Islet precursor cell (in vitro differentiated cells): ENCODE measurements at places on chromosomes 2 and 18.
A peak's percentile ranks its signal among the peaks of the same experiment; 100 is the strongest.

DNA sequence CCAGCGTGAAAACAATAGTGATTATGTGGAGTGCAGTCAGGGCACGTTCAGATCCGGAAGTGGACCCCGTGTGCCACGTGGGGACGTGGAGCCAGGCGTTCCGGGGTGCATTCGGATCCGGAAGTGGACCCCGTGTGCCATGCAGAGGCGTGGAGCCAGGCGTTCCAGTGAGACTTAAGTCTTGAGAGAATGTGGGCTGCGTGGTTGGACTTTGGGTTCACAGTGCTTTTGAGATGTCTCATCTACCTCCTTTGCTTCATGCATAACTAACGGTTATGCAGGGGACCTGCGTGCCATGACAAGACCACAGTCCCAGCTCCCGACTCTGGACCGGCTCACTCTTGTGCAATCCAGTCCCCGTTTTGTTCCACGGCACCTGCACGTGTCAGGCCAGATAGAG lies 28.8 kb downstream of the CTDP1 start:
- no peak for DNase-seq

- DNase-seq, result no peak
Measured at GRCh38 chr18:6414723-6415417, at the start of gene L3MBTL4. Gene L3MBTL4 (minus strand): TSS chr18:6414911. CDS start chr18:6311625, 103,286 bp downstream.

DNA sequence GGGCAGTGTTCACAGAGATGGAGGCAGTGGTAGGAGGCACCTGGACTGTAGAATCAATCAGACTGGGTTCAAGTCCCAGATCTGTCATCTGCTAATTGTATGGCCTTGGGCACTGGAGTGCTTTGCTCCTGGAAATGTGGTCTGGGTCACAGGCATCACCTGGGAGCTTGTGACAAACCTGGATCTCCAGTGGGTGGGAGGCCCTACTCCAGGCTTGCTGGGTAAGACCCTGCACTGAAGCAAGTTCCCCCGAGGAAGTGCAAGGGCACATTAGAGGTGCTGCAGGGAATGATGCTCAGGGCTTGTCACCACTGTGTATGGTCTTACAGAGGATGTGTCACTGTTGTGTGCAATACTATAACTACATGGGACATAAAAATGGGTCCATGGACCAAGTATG lies 220.5 kb upstream of the ID2 start:
- peak; percentile 37 for DNase-seq

DNA sequence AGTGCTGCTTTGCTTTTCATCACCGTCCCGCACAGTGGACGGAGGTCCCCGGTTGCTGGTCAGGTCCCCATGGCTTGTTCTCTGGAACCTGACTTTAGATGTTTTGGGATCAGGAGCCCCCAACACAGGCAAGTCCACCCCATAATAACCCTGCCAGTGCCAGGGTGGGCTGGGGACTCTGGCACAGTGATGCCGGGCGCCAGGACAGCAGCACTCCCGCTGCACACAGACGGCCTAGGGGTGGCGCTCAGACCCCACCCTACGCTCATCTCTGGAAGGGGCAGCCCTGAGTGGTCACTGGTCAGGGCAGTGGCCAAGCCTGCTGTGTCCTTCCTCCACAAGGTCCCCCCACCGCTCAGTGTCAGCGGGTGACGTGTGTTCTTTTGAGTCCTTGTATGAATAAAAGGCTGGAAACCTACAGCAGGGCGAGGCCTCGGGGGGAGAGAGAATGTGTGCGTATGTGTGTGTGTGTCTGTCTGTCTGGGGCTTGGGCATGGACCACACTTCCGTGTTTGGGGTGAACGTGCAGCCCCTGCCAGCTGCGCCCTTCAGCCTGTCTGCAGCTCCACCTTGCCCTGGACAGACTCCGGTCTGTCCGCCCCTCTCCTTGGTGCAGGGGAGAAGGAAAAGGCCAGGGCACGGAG lies 32.3 kb downstream of the GPC1 start:
- peak; percentile 43 for DNase-seq

DNA sequence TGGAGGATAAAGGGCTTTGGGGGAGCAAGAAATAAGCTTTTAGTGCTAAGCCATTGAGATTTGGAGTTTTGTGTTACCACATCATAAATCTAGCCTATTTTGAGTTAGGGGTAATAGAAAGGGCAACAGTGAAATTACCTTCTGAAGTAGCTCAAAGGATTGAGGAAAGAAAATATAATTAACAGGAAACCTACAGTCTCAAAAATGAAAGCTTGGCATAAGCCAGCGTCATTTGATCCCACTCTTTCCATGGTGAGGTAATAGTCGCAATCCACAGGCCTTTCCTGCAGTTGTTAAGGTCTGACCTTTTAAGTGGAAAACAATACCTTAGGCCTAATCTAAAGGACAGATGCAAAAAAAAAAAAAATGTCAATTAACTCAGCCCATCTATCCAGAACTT lies 182.7 kb downstream of the UXS1 start:
- no peak for DNase-seq

DNA sequence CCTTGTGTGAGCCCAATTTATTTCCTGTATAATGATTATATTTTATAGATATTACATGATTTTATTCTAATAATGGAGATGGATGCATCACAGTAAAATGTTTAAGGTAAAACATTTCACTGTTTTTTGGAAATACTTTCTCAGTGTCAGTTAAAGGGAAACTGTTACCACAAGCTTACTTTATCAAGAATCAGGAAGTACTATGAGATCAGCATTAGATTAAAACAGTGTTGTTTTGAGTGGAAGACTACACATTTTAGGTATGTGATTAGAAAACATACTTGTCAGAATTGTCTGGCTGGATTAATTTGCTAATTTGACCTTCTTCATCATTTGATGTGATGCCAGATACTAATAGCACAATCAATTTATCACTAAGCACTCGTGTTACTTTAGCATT lies at the start of gene HRH4:
Gene HRH4, plus strand, starts transcription at position 250 of the 400 bp plus-strand sequence. Its CDS starts 92 bp downstream, at position 342.
- no peak for DNase-seq

- peak; percentile 14 for DNase-seq
Measured at GRCh38 chr2:46814160-46814961, 101.2 kb downstream of the MCFD2 start.

DNA sequence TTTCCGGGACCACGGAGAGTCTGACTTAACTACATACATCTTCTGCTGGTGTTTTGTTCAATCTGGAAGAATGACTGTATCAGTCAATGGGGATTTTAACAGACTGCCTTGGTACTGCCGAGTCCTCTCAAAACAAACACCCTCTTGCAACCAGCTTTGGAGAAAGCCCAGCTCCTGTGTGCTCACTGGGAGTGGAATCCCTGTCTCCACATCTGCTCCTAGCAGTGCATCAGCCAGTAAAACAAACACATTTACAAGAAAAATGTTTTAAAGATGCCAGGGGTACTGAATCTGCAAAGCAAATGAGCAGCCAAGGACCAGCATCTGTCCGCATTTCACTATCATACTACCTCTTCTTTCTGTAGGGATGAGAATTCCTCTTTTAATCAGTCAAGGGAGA lies 23.1 kb downstream of the ICOS start:
- no peak for DNase-seq

GRCh38 chr2:222577341-222577740 lies 78.6 kb downstream of the FARSB start:
- no peak for DNase-seq

- no peak for DNase-seq
Measured at GRCh38 chr2:26412091-26412673, 10.5 kb downstream of the DRC1 start.

- no peak for DNase-seq
Measured at GRCh38 chr2:49978341-49978740, 824.0 kb upstream of the FSHR start.

- DNase-seq, result peak; percentile 85
Measured at GRCh38 chr2:240437861-240438809, 2.7 kb downstream of the GPC1 start.

- peak; percentile 60 for DNase-seq
Measured at GRCh38 chr2:86623043-86623493, 597 bp downstream of the RNF103 start.

DNA sequence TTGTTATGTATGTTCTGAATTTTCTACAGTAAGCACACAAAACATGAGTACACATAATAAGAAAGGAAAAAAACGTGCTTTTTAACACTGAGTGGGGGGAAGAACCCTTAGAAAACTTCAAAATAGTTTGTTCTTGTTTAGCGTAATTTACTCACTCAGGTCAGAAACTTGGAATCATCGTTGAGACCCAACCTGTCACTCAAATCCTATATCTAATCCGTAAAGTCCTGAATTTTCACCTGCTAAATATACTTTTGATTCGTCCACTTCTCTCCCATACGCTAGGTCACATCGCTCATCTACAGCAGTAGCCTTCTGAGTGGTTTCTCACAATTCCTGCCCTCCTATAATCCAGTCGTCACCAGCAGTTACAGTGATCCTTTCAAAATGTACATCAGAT lies 767 bp downstream of the TPRKB start:
- no peak for DNase-seq

GRCh38 chr2:54535599-54536195 lies 79.6 kb downstream of the SPTBN1 start:
- no peak for DNase-seq
